Neuronal stem cell (in vitro differentiated cells): ENCODE measurements at places on chromosomes 6 and 20.

- no peak for DNase-seq
Measured at GRCh38 chr6:118535176-118535844, 12.8 kb upstream of the PLN start.

DNA sequence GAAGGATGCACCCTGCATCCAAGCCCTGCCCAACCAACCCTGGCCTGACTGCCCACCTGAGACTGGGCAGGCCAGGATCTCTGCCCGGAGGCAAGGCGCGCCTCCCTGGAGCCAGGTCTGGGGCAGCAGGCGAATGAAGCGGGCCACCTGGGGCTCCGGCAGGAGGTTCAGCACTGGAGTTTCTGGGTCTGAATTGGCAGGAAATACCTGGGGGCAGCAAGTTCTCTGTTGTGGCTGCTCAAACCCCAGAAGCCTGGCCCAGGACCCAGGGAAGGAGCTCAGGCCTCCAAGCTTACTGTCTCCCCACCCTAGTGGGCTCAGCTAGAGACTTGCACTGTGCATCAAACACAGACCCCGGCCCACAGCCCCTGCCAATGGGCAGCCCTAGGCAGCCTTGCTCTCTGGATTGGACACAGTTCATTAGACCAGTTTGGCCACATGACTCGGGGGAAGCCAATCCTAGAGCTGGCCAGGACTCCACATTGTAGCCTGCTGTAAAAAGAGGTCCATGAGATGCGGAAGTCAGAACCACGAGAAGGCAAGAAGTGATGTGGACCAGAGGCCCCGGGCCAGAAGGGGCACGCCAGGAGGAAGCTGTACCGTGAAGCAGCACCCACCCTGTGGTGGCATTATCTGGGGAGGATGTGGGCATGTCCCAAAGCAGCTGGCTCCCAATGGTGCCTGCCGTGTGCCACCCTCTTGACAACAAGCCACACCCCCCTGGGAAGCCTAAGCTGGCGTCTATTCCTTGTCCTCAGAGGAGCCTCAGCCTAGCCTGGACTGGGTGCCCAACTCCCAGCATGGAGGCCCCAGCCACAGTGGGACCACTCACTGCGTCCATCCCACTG, 3.1 kb downstream of the CPXM1 start:
- no peak for DNase-seq

- DNase-seq: no peak
Measured at GRCh38 chr6:18390476-18390875, 3.3 kb downstream of the RNF144B start.

DNA sequence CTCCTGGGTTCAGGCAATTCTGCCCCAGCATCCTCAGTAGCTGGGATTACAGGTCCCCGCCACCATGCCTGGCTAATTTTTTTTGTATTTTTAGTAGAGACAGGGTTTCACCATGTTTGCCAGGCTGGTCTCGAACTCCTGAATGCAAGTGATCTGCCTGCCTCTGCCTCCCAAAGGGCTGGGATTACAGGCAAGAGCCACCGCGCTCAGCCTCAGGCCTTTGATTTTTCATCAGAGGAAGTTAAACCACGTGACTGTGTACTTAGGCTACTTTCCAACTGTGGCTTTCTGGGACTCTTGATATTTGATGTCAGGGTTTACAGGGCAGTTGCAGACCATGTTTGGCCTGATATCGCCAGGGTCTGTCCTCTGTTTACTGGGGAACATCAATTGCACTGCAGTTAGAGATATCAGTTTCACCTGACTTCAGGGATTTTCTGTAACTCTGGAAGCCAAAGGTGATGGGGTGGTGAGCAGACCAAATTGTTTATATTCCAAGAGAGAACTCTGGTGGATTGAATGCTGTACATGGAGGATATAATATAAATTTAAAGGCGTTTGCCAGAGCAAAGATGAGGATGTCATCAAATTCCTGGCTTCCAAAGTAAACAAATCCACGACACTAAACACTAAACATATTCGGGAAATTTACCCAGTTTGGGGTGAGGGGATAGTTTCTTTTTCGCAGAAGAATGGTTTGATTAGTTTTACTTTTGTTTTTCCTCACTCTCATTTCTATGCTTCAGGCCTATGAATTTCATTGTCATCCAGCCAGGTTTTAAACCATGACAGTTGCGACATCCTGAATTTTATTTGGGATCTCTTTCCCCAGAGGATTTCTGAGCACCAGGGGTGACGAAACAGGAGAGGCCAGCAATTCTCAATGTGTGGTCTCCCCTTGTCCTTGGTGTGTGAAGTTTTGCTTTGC, 4.2 kb downstream of the PSMF1 start:
- DNase-seq: no peak

- DNase-seq: no peak
Measured at GRCh38 chr6:107235511-107235910, 120.2 kb upstream of the BEND3 start.

DNA sequence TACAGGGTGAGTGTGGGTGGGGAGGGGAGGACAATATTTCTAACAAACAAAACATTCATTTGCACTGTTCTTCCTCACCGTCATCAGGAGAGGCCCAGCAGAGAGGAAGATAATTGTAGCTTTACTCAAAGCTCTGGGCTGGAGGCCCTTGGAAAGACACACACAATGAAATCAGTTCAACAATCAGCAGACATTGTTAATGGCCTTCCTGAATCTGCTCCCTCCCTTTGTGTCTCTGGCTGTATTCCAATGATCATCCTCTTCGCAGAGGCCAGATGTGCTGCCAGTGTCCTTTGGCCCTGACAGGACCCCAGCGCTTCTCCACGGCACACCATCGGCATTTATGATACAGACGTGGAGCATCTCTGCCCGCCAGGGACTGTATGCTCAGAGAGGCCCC, 44.6 kb upstream of the LRFN2 start:
- no peak for DNase-seq

GRCh38 chr6:107064579-107065065, 36.6 kb downstream of the MTRES1 start:
- DNase-seq: no peak

GRCh38 chr6:12291839-12292604, 1.9 kb downstream of the EDN1 start:
- peak; percentile 27 for DNase-seq

DNA sequence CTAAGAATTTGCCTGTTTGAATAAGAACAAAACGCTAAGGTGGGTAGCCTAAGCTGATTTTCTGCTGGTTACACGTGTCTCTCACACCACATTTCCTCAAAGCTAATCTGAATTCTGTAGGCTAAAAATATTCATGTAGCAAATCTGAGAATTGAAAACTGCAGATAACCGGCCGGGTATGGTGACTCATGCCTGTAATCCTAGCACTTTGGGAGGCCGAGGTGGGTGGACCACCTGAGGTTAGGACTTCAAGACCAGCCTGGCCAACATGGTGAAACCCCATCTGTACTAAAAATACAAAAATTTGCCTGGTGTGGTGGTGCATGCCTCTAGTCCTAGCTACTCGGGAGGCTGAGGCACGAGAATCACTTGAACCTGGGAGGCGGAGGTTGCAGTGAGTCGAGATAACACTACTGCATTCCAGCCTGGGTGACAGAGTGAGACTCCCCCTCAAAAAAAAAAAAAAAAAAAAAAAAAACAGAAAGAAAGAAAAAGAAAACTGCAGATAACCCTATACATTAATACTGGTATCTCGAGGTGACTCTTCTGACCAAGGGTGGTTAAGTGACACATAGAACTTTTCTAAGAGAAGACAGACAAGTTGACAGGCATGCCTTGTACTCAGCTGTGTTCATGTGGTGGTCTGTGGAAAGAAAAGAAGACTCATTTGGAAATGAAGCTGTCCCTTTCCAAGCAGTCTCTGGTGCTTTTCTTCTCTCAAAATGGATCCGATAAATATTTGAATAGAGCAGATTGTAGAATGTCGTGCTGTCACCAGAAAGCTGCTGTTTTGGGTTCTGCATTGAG, 24.7 kb upstream of the ASXL1 start:
- DNase-seq: no peak

- DNase-seq: no peak
Measured at GRCh38 chr20:1124421-1124820, 6.0 kb downstream of the PSMF1 start.

DNA sequence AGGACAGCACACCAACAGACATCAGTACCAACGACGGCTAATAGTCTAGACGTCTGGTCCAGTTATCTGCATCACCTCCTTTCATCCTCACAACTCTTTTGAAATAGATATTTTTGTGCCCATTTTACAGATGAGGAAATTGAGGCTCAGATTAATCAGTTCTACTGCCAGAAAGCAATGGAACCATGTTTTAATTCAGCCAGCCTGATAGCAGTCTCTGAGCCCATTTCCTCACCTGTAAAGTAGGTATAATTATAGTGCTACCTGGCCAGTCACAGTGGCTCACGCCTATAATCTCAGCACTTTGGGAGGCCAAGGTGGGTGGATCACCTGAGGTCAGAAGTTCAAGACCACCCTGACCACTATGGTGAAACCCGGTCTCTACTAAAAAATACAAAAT, 9.8 kb upstream of the BMP7 start:
- DNase-seq: no peak

DNA sequence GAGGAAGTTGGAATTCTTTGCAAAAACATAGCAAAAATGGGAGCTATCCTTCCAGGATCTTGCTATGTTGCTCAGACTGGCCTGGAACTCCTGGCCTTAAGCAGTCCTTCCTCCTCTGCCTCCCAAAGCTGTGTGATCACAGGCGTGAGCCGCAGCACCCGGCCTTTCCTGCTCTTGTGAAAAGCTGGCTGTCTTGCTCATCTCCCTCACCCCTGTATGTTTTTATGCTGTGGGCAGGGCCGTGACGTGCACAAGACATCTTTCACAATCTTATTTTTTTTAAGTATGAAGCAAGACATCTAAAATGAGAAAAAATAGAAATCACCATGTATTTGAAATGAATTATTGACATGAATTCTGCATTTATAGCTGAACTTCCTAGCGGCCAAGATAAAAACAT, 110.4 kb downstream of the SAMD5 start:
- no peak for DNase-seq

DNA sequence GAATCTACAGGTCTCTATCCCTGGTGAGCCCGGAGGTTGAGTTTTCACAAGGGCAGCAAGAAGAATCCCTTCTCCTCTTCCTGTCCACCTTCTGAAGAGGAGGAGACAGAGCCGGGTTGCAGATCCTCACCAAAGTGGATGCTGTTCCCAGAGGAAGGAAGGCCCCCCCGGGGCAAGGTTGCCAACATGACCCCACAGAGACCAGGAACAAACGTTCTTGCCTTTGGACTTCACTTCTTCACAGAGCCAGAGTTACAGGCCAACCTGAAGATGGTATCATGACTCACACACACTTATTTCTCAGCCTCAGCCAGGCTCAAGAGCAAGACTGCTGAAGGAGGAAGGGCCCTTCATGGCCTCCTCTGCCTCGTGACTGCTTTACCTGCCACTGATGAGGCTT, 384.3 kb downstream of the CD83 start:
- DNase-seq: peak; percentile 17
